AG20443 (cell line): ENCODE measurements at places on chromosomes 11 and 22.

GRCh38 chr11:124446916-124447315 lies 1.4 kb upstream of the OR8B8 start:
- no peak for DNase-seq

GRCh38 chr11:131975619-131976018 lies 605.2 kb downstream of the NTM start:
- DNase-seq, result no peak

- DNase-seq, result no peak
Measured at GRCh38 chr11:11533057-11533456, 88.7 kb downstream of the GALNT18 start.

- DNase-seq, result no peak
Measured at GRCh38 chr11:11505190-11505589, 116.6 kb downstream of the GALNT18 start.

DNA sequence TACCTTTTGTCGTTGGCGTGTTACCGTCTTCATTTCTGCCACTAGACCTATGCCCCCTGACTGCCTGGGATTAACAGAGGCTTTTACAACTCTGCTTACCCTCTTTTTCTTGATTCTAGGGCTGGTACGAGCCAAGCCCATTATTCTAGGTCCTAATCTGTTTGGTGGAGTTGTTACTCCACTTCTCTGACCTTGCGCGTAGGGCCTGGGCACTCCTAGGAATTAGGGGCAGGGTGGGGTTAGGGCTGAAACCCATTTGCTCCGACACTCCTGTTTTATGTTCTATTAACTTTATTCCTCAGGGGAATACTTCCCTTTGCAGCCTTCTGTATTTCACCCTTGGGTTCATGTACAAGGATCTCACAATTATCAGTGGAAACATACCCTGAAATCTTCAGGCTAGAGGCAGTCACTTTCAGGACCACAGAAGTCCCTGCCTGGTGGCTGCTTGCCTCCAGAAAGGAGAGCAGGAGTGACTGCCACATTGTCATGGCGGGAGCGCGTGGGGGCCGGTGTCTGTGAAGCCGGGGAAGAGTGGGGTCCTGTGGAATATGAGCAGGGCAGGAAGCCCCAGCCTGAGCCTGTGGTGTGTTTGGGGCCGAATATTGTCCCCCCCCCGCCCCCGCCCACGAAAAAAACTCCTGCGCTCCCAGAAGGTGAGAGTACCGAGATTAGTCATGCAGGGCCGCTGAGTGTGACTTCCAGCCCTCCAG lies 731 bp upstream of the SLC37A2 start:
- DNase-seq, result no peak

- no peak for DNase-seq
Measured at GRCh38 chr11:74729397-74729796, 1.8 kb downstream of the CHRDL2 start.

- no peak for DNase-seq
Measured at GRCh38 chr11:80733790-80734189, 1293.0 kb upstream of the TENM4 start.

- DNase-seq, result peak; percentile 17
Measured at GRCh38 chr22:17368554-17369438, 464 bp upstream of the CECR2 start.

DNA sequence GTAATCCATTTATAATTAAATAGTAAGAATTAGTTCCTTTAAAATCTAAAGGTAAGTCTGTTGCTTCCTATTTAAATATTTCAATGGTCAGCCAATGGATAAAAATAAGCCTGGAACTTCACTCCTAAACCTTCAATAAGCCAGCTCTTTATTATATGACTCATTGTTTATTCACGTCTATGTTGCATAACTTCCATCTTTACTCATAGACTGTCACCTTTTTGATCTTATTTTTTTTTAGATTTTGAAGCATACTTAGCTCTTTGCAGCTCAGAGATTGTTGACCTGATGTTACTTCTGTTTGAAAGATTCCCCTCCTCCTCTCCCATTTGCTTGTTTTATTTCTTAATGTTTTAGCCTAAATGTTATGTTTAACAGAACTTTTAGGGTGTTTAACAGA lies 1571.2 kb upstream of the RAG2 start:
- DNase-seq, result no peak

- DNase-seq, result no peak
Measured at GRCh38 chr22:17431179-17431578, 61.9 kb downstream of the CECR2 start.

DNA sequence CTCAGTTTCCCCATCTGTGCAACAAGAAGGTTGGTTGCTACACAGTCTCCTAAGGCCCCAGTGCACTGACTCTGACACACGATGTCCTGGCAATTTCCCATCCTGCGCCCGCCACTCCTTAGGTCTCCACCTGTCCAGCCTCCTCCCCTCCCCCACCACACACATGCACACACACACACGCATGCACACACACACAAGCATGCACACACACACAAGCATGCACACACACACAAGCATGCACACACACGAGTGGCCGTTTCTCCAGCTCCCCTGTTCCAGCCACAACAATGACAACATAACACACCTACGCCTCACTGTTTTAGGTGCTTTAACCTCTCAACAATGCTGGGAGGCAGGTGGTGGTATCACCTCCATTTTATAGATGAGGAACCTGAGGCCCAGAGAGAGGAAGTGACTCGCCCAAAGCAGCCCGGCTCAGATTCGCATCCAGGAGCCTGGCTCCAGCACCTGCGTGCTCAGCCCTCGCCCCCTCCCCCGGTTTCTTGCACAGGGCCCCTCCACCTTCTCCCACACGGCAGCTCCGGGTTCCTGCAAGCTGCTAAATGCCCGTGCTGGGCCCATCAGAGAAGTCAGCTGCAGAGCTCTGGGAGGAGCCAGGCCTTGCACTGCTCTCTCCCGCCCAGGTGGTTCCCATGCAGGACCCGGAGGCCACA lies 13.0 kb downstream of the CYTH4 start:
- no peak for DNase-seq

DNA sequence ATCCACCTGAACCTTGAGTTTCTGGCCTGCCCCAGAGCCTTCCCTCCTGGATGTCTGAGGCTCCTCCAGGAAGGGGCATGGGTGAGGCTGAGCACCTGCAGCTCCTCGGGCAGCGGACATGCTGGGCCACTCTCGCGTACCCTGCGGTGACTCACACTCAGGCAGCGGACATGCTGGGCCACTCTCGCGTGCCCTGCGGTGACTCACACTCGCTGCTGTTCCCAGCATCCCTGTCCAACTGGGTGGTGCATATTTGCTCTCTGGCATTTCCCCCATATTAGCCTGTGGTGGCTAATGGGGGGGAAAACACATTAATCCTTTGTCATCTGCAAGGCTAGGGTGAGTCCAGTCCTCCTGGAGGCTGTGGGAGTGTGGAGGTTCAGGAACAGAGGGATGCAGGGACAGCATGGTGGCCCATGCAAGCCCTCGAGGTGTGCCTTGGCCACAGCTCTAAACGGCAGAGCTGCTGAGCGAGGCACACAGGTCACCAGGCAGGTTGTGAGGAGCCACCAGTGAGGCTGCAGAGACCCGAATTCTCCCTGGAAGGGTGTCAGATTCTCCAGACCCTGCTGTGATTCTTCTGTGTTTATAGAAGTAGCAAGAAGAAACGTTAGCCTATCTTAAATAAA lies 728.1 kb downstream of the BRD1 start:
- DNase-seq, result no peak

DNA sequence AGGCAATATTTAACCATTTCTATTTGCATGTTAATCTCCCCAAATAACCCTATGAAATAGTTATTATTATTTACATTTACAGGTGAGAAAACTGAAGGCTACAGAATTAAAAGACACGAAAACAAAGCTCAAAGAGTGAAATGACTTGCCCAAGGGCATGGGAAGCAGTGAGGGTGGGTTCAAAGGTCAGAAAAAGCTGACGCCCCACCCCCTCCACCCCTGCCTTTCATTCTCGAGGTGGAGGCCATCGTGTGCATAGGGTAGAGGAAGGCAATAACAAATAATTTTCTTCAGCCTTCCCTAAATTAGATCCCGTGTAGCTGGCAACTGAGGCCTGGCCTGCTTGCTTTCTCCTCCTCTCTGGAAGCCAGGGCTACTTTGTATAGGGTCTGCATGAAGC lies 56.1 kb upstream of the RBFOX2 start:
- DNase-seq, result no peak

DNA sequence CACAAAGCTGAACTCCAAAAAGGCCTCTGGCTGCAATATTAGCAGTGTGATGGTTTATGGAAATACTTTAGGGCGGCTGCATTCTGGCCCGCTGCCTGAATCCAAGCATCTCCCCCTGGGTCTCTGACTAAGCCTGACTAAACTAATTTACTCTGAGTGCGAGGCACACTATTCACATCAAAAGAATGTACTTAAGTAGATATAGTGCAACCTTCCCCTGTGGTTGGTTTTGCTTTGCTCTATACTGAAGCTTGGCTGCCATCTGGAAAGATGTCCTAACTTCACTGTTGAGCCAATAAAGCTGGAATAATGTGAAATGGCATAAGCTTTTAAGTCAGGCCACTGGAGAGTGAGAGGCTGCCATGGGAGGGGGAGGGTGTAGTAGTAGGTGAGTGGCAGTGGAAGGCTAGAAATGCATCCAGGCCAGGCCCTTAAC lies 321.6 kb downstream of the AASDHPPT start:
- peak; percentile 91 for DNase-seq

GRCh38 chr22:33331017-33331416 lies 272.8 kb upstream of the SYN3 start:
- DNase-seq, result no peak

- DNase-seq, result no peak
Measured at GRCh38 chr11:76150141-76150540, 56.2 kb downstream of the WNT11 start.

DNA sequence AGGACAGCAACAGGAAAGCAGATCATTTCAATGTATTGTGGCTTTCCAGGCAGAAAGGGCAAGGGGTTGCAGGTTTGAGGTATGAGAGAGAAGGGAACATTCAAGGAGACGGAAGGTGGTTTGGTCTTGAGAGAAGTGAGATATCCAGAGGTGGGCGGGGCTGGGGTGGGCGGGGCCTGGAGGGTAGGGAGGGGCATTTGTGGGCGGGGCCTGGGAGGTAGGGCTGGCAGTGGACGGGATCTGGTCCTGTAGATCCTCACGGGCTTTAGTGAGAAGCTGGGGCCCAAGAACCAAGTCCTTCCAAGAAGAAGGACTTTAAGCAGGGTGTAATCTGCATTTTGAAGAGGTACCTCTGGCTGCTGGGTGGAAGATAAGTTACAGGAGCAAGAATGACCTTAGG lies 199.2 kb downstream of the MN1 start:
- DNase-seq, result no peak

DNA sequence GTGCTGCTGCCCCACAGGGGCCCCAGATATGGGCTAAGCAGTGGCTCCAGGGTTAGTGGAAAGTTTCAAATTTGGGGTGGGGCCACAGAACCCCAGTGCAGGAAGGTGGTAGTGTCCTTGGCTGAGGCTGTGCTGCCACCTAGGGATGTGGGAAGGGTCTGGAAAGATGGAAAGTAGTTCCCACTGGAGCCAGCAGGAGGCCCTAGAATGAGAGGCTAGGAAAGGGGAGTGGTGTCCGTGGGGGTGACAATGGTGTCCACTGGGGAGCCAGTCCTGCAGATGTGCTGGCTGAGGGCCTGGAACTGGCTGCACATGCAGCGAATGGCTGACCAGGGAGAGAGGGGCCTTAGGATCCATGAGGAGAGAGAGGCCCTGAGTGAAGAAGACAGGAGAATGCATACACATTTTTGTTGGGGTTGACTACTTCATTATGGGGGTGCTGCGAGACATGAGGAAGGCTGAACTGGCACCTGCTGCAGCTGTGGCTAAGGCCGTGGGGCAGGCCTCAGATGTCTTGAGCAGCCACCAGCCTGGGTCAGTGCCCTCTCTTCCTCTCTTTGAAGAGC lies 21.1 kb downstream of the RFPL3 start:
- DNase-seq, result peak; percentile 38

GRCh38 chr22:35914665-35915476 lies 113.8 kb downstream of the RBFOX2 start:
- DNase-seq, result peak; percentile 85

DNA sequence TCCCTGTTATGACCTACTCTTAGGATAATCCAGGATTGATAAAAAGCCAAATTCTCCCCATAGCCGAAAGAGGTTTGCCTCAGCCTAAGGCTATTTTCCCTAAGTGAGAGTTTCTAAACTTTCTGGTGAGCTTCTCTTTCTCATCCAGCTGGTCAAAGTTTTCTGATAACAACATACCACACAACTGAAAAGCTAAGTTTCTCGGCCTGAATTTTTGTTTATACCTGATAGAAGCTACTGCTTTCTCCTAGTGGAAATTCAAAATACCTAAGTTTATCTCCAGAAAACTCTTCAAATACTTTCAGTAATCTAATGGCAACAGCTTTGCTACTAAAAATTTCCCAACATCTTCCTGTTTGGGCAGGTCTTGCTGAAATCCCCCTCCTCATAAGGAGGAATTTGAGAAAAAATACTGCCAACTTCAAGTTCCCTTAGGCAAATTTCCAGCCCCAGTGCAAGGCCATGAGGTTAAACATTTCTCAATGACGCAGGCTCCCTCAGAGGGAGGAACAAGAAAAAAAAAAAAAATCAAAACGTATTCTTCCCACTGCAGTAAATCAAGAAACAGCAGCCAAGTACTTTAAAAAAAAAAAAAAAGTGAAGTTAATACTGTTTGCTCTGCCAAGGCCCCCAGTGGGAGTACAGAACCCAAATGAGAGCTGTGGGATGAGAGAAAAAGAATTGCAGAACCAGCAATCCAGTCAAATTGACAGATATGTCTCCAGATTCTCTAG lies 127.0 kb downstream of the MRTFA start:
- peak; percentile 56 for DNase-seq
